Stimulated activated CD8-positive, alpha-beta memory T cell treated with anti-CD3 and anti-CD28 coated beads, Interleukin-15, amount 100 ng/mL, for 4 hours (primary cell): ENCODE measurements at places on chromosomes 7 and 10.

DNA sequence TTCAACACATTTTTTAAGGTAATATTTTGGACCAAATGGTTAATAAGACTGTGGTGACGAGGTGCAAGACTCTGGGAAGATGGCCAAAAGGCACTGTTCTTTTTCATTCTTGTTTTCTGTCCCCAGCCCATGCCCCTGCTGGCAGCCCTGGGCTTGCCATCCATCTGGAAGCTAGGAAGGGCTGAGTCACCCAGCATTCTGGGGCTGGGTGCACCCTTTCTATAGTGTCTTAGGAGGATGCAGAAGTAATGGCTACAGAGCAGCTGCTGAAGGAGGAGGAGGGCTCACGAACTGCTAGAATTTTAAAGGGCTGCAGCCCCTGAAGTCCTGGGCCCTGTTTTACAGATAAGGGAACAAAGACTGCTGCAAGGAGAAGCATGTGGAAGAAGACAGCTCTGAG is 42.8 kb upstream of the ZNF32 start:
- no peak for DNase-seq

DNA sequence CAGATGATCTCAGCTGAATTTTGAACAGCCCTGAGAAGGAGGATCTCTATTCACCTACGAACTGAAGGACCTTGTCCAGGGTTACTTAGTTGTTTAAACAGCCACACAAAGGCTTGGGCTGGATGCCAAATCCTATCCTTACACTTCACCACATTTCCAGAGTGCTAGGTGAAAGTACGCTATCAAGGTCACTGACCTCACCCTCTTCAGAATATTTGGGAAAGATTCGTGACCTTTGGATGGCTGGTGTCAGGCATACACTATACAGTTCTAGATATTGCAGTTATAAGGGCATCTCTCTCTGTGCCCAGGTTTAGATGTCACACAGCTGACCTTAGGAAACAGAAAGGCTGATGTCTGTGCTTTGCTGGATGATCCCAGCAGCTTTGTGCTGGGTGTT is 61.2 kb upstream of the ABLIM1 start:
- DNase-seq, result no peak

DNA sequence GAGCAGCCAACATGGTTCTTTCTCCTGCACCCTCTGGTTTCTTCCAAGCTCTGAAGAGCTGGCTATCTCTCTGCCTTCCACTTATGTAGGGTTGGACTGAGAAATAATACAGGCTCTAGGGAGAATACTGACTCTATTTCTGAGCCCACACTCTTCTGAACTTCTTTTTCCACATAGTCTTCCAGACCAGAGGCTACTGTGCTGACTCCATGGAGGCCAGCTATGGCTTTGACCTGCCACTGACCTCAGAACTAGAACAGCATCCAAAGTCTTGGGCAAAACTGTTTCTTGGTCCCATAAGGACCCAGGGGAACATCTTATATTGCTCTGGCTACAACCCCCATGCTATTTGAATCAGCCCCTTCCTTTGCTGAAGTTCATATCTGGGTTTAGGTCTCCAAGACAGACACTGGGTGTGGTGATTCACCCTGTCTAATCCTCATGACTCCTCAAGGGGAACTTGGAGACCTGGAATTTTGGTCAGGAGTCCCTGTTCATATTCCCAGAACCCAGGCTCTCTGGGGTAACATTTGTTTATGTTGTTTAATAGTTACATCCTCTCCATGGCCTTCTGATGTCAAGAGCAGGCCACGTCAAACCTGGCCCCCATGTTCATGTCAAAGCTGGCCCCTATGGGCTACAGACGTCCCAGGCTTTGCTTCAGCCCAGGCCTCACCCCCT is 12.1 kb upstream of the PLAU start:
- DNase-seq, result no peak

GRCh38 chr7:157570531-157571200 is 233.9 kb downstream of the DNAJB6 start:
- DNase-seq, result no peak

DNA sequence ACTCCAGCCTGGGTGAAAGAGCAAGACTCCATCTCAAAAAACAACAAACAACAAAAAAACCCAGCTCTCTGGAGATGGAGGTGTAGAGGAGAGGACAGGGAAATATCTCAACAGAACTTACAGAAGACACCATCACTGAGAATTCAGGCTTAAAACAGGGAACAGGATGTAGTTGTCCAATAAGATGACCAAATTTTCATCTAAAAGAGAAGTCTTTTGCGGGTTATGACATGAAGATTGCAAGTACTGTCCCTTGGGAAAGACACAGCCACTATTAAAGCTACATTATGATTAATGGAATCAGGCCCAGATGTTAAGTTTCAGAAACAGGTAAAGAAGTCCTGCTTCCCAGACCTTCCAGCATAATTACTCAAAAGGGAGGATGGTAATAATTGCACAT is 235.2 kb upstream of the NRP1 start:
- no peak for DNase-seq

DNA sequence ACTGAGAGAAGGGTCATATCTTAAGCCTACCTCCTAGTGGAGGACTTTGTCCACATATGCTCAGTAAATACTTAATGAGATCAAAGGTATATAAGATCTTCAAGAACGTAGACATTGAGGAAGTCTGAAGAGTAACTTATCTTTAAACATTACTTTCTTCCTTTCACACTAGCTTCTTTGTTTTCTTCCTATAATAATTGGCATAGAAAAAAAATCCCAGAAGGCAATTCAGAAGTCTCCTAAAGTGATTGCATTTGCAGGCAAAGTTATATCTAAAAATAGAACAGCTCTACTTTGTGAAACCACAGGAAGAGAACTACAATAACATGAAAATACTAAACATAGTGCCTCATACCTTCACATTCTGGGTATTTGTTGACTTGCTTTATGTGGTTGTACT is 150.4 kb downstream of the PPP1R3A start:
- no peak for DNase-seq

DNA sequence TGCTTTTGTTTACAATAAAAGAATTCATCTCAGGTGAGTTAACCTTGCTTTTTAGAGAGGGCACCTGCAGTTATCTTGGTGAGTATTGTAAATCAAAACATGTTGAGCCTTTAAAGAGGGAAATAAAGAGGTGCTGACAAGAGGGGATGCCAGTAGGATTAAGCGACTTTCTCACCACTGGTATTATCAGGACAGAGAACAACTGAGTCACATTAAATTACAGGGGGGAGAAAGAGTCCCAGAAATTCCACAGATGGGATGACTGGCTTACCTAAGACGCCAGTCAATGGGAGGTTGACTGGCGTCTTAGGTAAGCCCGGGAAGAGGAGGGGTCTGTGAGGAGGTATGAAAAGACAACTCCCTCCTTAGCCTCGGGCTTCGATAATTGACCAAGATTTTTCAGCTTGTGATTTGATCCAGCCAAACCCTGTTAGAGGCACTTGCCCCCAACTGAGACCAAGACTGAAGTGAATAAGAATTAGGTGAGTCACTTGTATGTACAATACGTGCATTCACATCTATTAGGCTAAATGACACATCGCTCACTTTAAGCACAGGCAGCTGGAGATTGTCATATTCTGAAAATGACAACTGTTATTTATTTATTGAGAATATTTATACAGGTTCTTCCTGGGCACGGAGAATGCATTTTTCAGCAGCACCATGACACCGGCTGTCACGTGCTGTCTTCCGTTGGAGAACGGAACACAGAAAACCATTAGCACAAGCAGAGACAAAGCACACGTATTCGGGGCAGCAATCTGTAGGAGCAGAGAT is 117.6 kb downstream of the SEM1 start:
- no peak for DNase-seq

- no peak for DNase-seq
Observed at GRCh38 chr7:30237271-30237695, 47.1 kb upstream of the ZNRF2 start.

DNA sequence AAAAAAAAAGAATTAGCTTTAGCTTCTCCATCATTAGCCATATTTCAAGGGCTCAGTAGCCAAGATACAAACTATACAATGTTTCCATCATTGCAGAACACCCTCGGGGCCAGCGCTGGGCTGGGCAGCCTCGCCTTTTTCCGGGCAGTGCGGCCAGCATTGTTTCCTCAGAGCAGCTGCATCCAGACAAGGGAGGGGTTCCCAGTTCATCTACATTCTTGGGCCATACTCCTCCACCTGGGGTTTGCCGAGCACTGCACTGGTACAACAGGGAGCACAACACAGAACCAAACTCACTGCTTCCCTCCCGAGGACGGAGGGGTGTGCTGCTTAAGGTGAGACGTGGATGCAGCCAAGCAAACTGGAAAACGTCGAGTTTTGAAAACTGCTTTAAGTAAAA is 2.4 kb upstream of the PKD1L1 start:
- no peak for DNase-seq

DNA sequence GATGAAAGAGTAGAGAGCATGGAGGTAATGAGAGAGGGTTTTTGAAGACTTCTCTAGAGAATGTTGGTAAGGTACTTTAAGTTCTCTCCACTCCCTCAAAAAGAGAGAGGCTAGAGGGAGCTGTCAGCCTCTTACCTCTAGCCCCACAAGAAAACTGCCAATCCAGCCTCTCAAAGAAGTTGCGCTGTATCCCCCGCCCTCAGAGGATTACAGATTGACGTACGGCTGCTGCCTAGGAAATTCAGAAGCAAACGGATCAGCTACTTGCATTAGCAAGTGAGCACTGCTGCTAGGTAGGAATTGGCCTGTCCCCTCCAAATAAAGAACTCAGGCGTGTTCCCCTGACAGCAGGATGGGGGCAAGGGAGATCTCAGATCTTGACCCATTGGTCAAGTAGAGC is 34.2 kb downstream of the TYW1B start:
- no peak for DNase-seq

DNA sequence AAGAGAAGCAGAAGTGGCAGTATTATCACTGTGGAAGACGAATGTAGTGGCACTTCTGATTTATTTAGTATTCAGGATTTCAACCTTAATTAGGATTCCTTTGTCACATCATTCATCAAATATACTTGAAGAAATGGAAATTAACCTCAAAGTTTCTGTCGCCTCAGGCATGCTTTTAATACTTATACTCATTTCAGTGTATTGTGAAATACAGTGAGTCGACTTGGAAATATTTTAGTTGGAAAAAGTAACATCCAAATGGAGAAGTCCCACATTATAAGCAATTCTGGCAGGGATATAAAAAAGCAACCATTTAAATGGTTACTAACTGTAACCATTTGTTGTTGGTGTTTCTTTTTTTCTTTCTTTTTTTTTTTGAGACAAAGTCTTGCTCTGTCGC is 648.8 kb downstream of the ARL4A start:
- DNase-seq, result no peak

DNA sequence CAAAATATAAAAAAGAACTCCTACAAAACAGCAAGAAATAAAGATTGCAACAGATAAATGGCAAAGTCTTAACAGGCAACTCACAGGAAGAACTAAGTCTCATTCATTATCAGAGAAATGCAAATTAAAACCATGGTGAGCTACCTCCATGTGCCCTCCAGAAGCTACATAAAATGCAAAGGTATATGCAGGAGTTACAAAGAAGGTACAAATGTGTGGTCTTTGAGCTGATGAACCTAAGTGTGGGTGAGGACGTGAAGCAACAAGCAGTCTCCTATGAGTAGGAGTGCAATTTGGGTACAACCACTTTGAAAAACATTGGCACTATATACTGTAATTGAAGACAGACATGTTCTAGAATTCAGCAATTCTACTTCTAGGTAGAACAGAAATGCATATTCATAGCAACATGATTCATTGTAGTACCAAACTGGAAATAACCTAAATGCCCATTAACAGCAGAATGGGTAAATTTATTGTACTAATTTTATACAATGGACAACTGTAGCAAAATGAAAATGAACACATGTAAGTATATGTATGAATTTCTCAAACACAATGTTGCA is 61.6 kb upstream of the KCNMA1 start:
- DNase-seq, result no peak

DNA sequence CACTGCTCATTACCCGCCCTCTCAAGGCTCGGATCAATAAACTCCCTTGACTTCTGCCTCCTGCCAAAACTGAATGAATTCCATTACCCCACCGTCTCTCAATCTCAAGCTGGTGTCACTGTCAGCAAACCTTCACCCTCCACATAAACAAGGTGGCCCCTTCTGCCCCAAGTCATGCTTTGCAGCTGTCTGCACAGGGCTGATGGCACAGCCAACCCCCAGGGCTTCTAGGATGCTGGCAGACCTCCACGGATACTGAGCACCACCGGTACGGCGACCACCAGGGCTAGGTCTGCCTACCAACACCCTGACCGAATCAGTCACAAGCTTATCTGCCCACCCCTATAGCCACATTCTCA is 46.1 kb downstream of the PARD3 start:
- DNase-seq, result no peak

DNA sequence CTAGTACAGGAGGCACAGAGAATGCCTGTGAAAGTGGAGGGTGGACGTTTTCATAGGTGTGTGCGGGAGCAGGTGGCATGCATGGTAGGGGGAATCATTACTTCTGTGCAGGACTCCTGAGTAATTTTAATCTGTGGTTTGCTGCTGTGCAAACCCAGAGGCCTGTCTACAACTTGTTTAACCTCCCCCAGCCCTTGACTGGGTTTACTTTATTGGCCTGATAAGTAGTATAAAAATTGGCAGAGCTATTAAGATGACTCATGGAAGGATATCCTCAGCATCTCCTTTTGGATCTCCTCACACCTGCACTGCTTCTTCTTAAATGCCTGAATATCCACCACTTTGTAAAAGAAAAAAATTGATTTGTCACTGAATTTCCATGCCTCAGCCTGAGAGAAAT is 104.8 kb downstream of the AUTS2 start:
- no peak for DNase-seq

GRCh38 chr7:102286237-102287110 is at the start of gene SH2B2:
TSS of gene SH2B2 (plus strand) at chr7:102286868. CDS start at chr7:102300551, 13,683 bp downstream.
- no peak for DNase-seq

GRCh38 chr10:15344876-15345285 is 26.2 kb downstream of the FAM171A1 start:
- DNase-seq, result no peak

- no peak for DNase-seq
Observed at GRCh38 chr10:20847512-20847911, 49.6 kb downstream of the NEBL start.

- DNase-seq, result no peak
Observed at GRCh38 chr10:93085272-93085859, 11.7 kb downstream of the CYP26A1 start.

GRCh38 chr10:69863580-69863979 is 61.9 kb downstream of the COL13A1 start:
- no peak for DNase-seq

DNA sequence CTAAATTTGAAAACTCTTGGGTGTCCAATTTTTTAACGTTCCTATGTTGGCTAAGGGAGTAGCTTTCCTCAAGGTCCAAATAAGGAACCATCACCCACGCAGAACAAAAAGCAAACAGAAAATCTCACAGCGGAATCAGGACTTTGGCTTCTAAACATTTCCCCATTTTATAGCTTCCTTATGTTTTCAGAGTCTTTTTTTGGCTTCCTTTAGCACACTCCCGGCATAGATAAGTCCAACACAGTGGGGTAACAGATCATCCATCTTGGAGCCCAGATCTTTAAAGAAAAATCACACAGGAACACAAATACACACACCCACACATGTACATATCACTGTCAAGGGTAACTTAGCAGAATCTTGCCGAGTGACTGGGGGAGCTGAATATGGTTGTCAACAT is 4.2 kb upstream of the TCF7L2 start:
- DNase-seq, result no peak
